ENCODE measurements at places on chromosomes 6 and 20. TPM values are rescaled to one million over a fixed set of nuclear protein-coding genes. Genes with fewer than 3 reads are reported as not detected.

NKX2-2 gene
- polyA plus RNA-seq: 52.9 TPM

GRCh38 chr6:18260448-18261106 lies 3.8 kb downstream of the DEK start:
- no peak for DNase-seq
- peaks cover 16% of the 10 kb centered on the region for H3K36me3 ChIP-seq
- peaks cover 7% of the 10 kb centered on the region for H3K4me1 ChIP-seq
- H3K27me3 ChIP-seq: no peaks in the 10 kb centered on the region
- H3K4me3 ChIP-seq: no peak overlapping the region

DNA sequence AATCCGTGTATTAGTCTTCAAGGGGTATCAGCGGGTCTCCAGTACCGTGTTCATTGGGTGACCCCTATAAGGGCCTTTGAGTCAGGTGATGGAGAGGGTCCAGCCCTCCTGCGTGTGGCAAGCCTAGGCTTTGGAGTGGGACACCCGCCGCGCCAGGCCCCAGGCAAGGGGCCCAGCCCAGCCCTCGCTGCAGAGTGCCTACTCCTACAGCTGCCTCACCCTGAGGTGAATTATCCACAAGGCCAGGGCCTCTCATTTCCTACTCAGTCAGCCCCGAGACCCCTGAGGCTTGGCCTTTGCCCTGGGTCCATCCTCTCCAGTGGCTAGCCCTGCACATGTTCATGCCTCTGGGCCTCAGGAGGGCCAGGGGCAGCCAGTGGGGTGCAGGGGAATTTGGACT lies 45.1 kb downstream of the TMEM242 start:
- peaks cover 21% of the 10 kb centered on the region for H3K4me1 ChIP-seq
- DNase-seq: no peak
- no peaks in the 10 kb centered on the region for H3K36me3 ChIP-seq
- H3K27ac ChIP-seq: no peak overlapping the region

CDH4 gene
- 23.2 TPM for polyA plus RNA-seq

SLC17A1 gene
- not detected for polyA plus RNA-seq

GRCh38 chr20:53786071-53786444 lies 192.4 kb upstream of the ZNF217 start:
- DNase-seq: no peak
- H3K4me3 ChIP-seq: no peak overlapping the region
- no peaks in the 10 kb centered on the region for H3K4me1 ChIP-seq

DNA sequence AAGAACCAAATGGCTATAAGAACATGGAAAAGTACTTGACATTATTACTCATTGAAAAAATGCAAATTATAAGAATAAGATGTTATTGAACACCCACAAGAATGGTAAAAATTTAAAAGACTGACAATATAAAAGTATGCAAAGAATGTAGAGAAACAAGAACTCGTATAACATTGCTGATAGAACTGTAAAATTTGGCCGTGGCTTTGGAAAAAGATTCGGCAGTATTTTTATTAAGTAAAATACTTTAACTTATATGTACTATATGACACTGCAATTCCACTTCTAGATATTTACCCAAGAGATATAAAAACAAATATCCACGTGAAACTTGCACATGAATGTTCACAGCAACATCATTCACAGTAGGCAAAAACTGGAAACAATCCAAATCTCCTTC lies 239.2 kb downstream of the TPBG start:
- H3K4me3 ChIP-seq: no peak overlapping the region
- no peak overlapping the region for H3K27ac ChIP-seq
- H3K36me3 ChIP-seq: no peaks in the 10 kb centered on the region

Measured in spinal cord (tissue), 10 donors.